ENCODE measurements at places on chromosomes 16 and 17. TPM values are rescaled to one million over a fixed set of nuclear protein-coding genes. Genes with fewer than 3 reads are reported as not detected.
A peak's percentile ranks its signal among the peaks of the same experiment; 100 is the strongest.

DNA sequence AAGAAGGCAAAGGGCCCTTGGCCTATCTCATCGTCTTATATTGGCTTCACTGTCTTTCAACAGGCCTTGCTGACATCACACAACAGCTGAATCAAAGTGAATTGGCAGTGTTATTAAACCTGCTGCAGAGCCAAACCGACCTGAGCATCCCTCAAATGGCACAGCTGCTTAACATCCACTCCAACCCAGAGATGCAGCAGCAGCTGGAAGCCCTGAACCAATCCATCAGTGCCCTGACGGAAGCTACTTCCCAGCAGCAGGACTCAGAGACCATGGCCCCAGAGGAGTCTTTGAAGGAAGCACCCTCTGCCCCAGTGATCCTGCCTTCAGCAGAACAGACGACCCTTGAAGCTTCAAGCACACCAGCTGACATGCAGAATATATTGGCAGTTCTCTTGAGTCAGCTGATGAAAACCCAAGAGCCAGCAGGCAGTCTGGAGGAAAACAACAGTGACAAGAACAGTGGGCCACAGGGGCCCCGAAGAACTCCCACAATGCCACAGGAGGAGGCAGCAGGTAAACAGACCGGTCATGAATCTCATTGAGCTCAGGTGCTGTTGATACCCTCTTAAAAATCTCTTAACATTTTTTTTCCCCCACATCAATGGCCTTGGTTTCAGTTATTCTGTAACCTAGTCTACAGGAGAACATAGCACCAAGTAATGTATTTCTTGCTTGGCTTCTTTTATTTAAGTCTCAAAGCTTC lies 64.7 kb downstream of the CDK12 start:
- H3K36me3 ChIP-seq: peaks cover 5% of the 10 kb centered on the region
- peaks cover 2% of the 10 kb centered on the region for H3K4me1 ChIP-seq
- H3K27ac ChIP-seq: no peak overlapping the region
- no peaks in the 10 kb centered on the region for H3K27me3 ChIP-seq

DNA sequence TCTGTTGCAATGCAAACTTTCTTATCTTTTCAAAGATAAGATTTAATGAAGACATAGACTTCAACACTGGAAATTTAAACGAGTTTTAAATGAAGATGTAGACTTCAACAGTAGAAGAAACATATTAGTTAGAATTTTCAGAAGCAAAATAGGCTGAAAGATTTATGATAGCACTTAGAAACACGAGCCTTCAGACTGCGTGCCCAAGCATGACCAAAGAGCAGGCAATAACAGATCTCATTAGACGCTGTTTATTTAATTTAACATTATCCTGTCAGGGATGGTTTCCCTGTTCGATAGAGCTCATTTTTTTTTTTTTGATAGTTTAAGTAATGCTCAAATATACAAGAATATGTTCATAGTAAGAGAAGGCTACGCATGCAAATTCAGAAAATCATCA lies 604.7 kb upstream of the SOX9 start:
- no peaks in the 10 kb centered on the region for H3K27me3 ChIP-seq
- no peak overlapping the region for H3K4me3 ChIP-seq
- H3K36me3 ChIP-seq: no peaks in the 10 kb centered on the region
- no peak for DNase-seq
- H3K4me1 ChIP-seq: no peaks in the 10 kb centered on the region
- H3K27ac ChIP-seq: no peak overlapping the region

DNA sequence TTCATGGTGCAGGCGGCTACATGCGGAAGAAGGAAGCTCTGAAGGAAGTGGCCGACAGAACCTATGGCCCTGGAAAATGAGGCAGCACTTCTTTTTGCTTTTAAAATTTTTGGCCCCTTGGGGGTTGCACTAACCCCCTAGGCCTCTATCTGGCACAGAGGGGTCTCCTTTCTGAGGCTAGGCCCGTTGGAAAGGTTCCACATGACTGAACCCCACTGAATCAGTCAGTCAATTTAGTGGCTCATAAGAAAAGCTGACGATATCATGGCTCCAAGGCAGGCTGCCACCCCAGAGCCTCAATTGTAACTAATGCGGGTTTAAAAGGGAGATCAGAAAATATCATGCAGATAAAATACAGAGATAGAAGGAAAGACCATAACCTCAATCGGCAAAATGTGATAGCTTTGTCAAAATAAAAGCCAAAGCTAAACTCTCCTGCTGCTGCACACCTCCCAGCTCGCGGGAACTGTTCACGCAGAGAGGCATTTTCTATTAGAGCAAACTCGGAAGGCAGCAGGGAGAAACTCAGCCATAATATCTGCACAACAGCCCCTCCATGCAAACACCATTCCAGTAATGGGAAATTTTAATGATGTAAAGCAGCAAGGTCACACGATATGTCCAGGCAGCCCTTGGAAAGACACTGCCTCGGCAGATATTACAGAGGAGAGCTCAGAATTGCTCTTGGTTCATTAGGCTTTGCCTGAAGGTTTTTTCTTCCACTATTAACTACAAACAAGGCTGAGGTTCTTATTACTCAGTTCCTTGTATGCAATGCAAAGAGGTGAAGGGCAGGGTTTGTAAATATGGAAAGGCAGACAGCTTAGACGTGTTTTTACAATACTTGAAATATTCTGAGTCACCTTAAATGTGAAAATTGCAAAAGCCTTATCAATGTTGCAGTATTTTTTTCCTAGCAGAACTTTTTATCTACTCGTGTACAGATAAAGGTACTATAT lies 200.4 kb upstream of the PMFBP1 start:
- no peaks in the 10 kb centered on the region for H3K4me1 ChIP-seq
- H3K27ac ChIP-seq: no peak overlapping the region
- DNase-seq: no peak
- no peaks in the 10 kb centered on the region for H3K36me3 ChIP-seq
- no peak overlapping the region for H3K4me3 ChIP-seq

- H3K4me1 ChIP-seq: peaks cover 18% of the 10 kb centered on the region
- no peaks in the 10 kb centered on the region for H3K27me3 ChIP-seq
- H3K4me3 ChIP-seq: peak overlapping the region; percentile 15
Observed at GRCh38 chr16:1342526-1343427, 8.9 kb downstream of the TSR3 start.

GRCh38 chr17:50947782-50948543 lies 81.8 kb upstream of the TOB1 start:
- H3K36me3 ChIP-seq: no peaks in the 10 kb centered on the region
- H3K4me3 ChIP-seq: no peak overlapping the region
- H3K27ac ChIP-seq: no peak overlapping the region

GRCh38 chr17:36726199-36726598 lies 124.8 kb downstream of the MRM1 start:
- H3K27me3 ChIP-seq: peaks cover 69% of the 10 kb centered on the region
- no peak overlapping the region for H3K27ac ChIP-seq
- H3K4me1 ChIP-seq: no peaks in the 10 kb centered on the region
- DNase-seq: no peak
- H3K4me3 ChIP-seq: no peak overlapping the region

The ABCC3 gene
- 82.4 TPM for polyA plus RNA-seq

- H3K27ac ChIP-seq: peak overlapping the region; percentile 63
- H3K27me3 ChIP-seq: no peaks in the 10 kb centered on the region
- peak; percentile 82 for DNase-seq
Observed at GRCh38 chr17:77423589-77424451, 283.1 kb downstream of the SEC14L1 start.

The MMP28 gene
- polyA plus RNA-seq: 7.8 TPM

- no peak overlapping the region for H3K4me3 ChIP-seq
- no peaks in the 10 kb centered on the region for H3K36me3 ChIP-seq
- DNase-seq: no peak
- no peaks in the 10 kb centered on the region for H3K27me3 ChIP-seq
Observed at GRCh38 chr16:80125677-80126076, 415.1 kb upstream of the DYNLRB2 start.

DNA sequence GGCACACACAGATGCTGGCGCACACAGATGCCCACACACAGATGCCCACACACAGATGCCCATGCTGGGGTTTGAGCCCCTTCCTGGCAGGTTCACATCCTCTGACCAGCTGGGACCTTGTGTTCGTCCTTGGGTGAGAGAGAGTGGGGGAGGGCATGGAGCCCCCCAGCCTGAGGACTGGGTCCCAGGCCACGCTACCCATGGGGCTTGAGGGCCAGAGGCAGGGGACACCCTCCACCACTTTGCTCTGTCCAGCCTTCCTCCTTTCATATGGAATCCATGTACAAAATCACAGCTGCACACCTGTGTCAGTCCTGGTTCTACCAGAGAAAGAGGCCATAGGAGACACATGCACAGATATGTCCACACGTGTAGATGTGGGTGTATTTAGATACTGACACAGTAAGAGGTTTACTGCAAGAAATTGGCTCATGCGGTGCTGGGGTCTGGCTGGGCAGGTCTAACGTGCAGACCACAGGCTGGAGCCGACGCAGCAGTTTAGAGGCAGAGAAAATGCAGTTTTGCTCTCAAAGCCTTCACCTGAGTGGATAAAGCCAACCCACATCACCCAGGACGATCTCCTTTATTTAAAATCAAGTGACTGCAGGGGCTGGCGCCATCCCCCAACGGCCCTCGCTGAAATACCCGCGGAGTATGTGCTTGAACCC lies 10.8 kb downstream of the SLC22A31 start:
- peak; percentile 40 for DNase-seq
- no peaks in the 10 kb centered on the region for H3K27me3 ChIP-seq
- H3K4me1 ChIP-seq: peaks cover 3% of the 10 kb centered on the region
- H3K36me3 ChIP-seq: no peaks in the 10 kb centered on the region
- H3K27ac ChIP-seq: no peak overlapping the region
- H3K4me3 ChIP-seq: no peak overlapping the region

DNA sequence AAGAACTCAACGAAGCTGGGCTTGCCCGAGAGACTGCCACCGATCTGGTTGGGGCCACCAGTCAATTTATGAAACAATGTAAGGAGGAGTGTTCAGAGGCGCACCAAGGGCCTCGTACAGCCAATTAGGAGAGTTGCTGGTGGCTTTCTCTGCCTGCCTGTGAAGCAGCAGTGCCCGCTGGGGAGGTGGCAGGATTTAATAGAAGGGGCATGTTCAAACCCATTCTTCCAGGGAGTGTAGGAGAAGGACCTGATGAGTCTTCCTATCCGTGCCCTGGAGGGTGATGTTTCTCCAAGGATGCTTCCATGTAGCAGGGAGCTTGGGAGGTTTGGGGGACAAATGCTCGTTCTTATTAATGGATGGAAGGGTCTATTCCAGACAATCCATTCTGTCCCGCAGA lies 178.4 kb downstream of the CCDC182 start:
- H3K4me1 ChIP-seq: no peaks in the 10 kb centered on the region
- H3K27ac ChIP-seq: no peak overlapping the region

DNA sequence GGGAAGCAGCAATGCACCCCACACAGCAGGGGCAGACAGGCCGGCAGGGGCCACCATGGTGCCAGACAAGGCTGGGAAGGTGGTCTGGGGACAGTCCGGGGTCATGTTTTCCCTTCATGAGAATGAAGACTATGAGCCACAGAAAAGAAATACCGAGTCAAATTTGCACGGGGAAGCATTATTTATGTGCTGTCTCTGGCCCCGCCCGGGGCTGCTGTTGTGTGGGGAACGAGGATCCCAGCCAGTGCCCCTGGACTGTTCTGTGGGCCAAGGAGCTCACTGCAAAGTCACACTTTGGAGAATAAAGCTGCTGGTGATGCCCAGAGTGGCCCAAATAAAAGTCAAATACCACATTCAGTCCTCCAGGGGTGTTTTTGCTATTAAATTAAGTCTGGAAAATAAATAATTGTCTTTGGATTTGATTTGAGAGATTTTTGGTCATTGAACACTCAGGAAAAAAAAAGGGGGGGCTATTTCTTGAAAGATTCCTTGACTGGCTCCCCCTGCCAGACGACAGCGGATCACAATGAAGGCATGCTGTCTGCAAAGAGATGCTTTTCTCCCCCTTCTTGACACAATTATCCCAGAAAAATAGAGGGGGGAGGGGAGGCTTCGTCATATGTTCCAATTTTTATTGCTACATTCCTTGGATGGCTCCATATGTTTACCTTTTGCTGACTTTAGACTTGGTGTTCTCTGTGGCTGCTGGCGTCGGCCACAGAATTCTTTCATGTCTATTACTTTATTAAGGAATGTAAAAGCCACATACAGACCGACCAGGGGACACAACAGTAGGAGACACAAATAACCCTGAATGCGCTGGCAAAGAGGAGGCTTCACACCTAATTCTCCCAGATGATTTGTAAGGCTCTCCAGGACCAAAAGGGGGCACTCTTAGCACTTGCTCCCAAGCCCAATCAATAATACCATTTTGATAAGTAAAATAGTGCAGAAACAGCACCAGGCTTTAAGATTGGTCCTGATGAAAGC lies 27.1 kb upstream of the ANKFN1 start:
- H3K4me1 ChIP-seq: no peaks in the 10 kb centered on the region
- DNase-seq: no peak
- H3K4me3 ChIP-seq: no peak overlapping the region

DNA sequence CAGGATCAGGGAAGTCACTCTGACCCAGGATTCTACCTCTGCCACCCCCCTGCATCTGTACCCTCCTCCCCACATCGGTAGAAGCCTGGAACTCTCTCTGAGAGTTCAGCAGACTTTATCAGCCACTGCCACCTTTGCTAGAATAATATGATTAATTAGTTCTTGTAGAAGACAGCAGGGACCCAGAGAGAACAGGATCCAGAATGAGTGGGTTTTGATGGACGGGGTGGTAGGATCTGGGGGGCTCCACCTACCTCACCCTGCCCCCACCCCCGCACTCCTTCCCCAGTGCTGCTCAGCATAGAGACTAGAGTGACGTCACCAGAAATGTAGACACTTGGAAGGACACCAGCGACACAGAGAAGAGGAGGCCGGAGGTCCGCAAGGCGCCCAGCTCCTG lies 33.5 kb downstream of the ABCC6 start:
- no peak overlapping the region for H3K4me3 ChIP-seq
- H3K36me3 ChIP-seq: peaks cover 10% of the 10 kb centered on the region
- no peak overlapping the region for H3K27ac ChIP-seq
- DNase-seq: no peak
- no peaks in the 10 kb centered on the region for H3K4me1 ChIP-seq
